ENCODE measurements at places on chromosomes 7 and 10. TPM values are rescaled to one million over a fixed set of nuclear protein-coding genes. Genes with fewer than 3 reads are reported as not detected.

Gene ASB10
- total RNA-seq = not detected

Gene LLCFC1
- not detected for total RNA-seq

Gene SDK1
- total RNA-seq = 0.24 TPM

Gene FFAR4
- not detected for total RNA-seq

Gene ADAMTS14
- 15.6 TPM for total RNA-seq

Gene FAM221A
- total RNA-seq = 0.73 TPM

Gene NME8
- not detected for total RNA-seq

Gene HOGA1
- 1.5 TPM for total RNA-seq

Gene PTF1A
- total RNA-seq = not detected

Gene CNPY1
- total RNA-seq = not detected

Gene OPN1SW
- not detected for total RNA-seq

All from hair follicle dermal papilla cell (primary cell).